CD4-positive, alpha-beta T cell treated with Interleukin-4 for 4 hours (primary cell): ENCODE measurements at places on chromosomes 1 and 21.

- no peak for DNase-seq
These were observed at the start of gene CHI3L1 for GRCh38 chr1:203186446-203187303. Gene CHI3L1, minus strand, starts transcription at chr1:203186704. Its CDS starts 81 bp downstream, at chr1:203186623.

GRCh38 chr1:10528066-10529014 lies 53.6 kb downstream of the PEX14 start:
- no peak for DNase-seq

GRCh38 chr21:38478782-38479181 lies 19.5 kb downstream of the ERG start:
- no peak for DNase-seq

DNA sequence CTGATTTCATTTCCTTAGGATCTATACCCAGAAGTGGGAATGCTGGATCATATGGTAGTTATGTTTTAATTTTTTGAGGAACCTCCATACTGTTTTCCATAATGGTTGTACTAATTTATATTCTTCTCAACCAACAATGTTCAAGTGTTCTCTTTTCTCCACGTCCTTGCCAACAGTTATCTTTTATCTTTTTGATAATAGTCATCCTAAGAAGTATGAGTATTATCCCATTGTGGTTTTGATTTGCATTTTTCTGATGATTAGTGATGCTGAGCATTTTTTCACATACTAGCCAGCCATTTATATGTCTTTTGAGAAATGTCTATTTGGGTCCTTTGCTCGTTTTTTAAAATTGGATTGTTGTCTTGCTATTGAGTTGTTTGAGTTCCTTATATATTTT lies 38.5 kb downstream of the ABCD3 start:
- DNase-seq: no peak

DNA sequence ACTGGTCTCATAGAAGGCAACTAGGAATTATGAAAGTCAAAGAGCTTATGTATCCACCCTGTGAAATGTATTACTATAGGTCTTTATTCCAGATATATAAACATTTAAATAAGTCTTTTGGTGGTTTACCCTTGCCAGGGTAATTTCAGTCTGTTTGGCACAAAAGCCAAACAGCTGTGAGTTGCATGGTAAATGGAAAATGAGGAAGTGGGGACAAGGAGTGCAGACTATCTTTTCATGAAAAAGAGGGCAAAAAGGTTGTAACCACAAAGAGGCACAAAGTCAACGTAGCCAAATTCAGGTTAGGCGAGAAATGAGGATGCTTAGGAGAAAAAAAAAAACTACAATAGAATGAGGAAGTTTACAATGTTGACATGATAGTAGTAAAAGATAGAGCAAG lies 492.3 kb upstream of the PRMT6 start:
- DNase-seq: no peak

DNA sequence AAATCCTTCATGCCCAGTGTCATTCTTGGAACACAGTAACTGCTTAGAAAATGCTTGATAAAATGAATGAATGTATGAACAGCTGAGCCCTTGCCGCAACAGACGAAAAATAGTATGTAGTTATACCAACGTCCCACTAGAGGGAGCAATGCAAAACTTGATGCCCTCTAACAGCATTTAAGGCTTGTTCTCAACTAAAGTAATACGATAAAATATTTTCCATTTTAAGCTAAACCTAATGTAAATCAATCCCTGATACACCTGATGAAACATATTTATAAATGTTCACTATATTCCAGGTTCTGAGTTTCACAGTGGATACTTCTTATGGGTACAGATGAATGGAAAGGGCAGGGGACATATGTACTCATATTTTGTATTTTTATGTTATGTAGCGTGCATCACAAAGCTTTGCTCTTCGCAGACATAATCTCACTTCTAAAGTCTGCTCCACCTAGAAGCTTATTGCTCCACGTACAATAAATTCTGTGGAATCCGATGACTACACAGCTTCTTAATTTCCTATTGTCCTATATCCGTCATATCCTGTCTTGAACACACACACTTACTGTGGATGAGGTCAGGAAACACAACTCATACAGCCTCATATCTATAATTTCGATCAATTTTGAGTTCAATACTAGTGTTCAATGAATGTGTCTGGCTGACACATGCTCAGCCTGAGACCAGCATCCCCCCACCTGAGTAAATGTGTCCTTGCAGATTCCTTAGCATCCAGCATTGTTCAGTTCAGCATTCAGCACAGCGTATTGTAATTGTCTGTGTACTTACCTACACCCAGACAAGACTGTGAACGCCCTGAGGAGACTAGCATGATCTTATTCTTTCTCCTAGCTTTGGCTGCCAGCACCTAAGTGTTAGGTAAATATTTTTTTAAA lies 4.4 kb upstream of the UTP25 start:
- peak; percentile 65 for DNase-seq

DNA sequence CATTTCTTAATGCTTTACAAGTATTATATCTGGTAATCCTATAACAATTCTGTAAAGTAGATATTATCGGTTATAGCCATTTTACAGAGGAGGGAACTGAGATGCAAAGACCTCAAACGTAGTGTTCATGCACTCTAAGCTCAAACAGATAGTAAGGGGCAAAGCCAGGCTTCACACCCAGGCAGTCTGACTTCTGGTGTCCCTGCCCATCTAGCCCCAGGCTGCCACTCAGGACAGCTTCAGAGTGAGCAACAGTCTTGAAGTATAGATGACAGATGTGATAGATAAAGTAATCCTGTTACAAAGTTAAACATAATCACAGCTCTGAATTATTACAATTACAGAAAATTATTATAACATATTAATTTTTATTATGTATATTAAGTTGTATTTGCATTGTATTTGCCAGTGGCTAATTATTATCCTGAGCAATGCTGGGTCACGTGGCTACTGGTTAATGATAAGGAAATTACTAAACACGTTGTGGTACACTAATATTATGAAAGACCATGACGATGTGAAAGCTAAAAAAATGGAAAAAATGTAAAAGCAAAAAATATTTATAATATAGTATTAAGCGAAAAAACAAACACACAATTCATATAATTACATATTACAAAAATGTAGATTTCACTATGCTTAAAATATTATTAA lies 6.1 kb upstream of the TRAF3IP3 start:
- DNase-seq: no peak

GRCh38 chr1:116561563-116561962 lies 9.3 kb downstream of the CD58 start:
- no peak for DNase-seq

DNA sequence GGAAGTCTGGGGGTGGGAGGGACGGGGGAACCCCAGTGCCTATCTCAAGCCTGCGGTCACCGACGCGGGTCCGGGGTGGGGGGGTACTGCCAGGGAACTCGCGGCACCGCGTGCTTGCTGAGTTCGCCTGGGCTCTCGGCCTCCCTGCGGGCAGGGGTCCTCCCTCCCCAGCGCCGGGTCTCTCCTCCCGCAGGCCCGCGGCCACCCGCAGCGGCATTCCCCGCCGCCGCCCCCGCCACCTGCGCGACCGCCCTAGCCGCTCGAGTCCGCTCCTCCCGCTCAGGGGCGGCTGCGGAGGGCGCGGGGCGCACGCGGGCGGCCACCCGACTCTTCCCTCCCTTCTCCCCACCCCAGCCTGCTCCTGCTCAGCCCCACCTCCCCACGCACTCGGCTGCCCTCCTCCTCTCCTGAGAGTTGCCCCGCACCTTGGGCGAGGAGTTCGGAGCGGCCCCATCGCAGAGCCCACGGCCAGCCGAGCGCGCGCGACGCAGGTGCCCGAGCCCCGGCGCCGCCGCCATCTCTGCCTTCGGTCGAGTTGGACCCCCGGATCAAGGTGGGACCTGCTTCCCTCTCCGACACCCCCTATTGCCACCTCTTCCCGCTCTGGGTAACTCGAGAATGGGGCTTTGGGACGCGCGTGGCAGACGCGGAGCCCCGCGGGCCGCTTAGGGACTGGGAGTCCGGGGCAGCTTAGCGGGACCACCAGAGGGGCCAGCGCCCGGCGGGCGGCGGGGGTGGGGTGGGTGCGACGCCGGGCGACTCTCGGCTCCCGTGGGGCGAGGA lies 105.0 kb downstream of the LEPR start:
- DNase-seq: no peak

GRCh38 chr1:150168960-150169601 lies 19.4 kb downstream of the PLEKHO1 start:
- peak; percentile 52 for DNase-seq

GRCh38 chr1:119140177-119141019 lies at the start of gene WARS2:
Gene WARS2, minus strand, starts transcription at chr1:119140653. Its CDS starts 9 bp downstream, at chr1:119140644.
- DNase-seq: peak; percentile 96

GRCh38 chr1:234730770-234731568 lies 121.0 kb upstream of the IRF2BP2 start:
- peak; percentile 88 for DNase-seq

- DNase-seq: no peak
These were observed 3.4 kb upstream of the BCL2L15 start for GRCh38 chr1:113890816-113891215.

GRCh38 chr21:41482980-41483379 lies 25.0 kb downstream of the TMPRSS2 start:
- no peak for DNase-seq

GRCh38 chr1:56517404-56518130 lies 61.8 kb downstream of the PLPP3 start:
- DNase-seq: no peak

- no peak for DNase-seq
These were observed 3.2 kb downstream of the ELF3 start for GRCh38 chr1:202013603-202014002.

DNA sequence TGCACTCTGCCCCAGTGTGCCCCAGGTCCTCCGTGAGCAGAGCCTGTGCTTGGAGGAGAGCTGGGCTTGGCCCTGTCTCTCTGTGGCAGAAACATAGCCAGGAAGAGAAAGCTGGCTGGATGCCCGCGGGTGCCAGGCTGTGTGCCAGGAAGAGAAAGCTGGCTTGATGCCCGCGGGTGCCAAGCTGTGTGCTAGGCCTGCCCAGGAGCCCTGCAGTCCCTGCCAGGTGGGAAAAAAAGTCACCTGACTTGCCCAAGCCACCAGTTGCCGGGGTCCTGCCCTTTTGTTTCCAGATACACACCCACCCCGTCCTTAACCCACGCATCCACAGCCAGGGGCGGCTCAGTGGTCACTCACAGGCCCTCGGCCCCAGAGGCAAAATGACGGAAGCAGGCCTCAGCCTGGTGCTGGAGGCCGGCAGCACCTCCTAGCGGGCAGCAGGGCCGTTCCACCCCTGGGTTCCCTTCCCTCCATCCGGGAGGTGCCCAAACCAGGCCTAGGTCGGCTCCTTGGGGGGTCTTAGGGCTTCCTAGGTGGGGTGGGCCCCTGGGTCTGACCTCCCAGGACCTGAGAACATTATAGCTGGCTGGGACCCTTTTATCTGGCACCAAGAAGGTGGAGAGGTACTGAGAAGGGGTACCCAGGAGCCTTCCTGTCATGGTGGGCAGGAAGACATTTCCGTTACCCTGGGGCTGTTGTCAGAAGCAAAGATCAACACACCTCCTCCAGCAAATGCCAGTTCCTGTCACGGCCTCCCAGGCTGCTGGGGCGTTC lies 9.1 kb downstream of the ITGB2 start:
- peak; percentile 59 for DNase-seq

DNA sequence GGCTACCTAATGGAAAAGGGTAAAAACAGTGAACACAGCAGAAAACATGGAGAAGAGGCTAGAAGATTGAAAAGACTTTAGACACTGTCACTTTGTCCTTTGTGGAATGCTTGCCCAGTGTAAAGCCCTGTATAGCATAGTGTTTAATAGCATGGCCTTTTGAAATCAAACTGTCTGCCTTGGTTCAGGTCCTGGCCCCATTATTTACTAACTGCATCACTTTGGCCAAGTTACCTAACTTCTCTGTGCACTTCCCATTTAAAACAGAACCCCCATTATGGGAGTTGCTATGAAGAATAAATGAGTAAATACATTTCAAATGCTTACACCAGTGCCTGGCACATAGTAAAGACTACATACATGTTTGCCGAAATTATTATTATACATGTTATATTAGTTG lies 12.1 kb downstream of the PHC2 start:
- no peak for DNase-seq

DNA sequence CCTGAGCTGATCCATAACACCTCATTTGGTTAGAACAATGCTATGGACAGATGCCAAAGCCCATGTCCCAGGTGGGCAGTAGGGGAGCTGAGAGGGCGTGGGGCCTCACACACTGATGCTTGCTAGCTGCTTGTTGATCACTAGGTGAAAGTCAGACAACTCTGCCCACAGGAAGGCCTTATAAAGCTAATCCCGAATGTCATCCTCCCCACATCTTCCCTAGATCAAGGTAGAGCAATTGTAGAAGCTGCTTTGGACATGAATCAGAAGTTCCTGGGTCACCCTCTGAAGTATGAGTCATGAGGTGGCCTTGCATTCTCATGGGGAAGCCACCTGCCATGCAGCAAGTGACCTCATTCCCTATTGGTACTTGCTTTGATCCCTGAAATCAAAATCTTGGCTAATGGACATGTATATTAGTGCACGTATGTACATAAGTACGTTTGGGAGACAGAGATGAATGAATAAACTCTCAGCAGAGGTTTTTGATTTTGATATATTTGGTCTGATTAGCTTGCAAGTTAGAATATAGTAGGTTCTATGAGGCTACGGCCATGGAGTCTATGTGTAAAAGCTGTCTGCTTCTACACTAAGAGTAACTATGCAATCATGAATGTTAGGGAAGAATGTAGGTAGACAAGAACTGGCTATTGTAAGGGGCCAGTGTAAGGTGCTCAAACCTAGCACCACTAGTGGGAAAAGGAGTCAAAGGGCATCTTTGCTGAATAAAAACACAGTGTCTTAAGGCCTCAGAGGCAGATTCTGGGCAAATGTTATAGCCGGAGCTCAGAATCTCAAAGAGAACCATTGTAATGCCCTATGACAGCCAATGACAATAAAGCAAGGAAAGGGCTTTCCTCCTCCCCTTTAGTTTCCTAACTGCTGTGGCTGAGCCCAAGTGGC lies 52.6 kb downstream of the ABCA4 start:
- DNase-seq: no peak

DNA sequence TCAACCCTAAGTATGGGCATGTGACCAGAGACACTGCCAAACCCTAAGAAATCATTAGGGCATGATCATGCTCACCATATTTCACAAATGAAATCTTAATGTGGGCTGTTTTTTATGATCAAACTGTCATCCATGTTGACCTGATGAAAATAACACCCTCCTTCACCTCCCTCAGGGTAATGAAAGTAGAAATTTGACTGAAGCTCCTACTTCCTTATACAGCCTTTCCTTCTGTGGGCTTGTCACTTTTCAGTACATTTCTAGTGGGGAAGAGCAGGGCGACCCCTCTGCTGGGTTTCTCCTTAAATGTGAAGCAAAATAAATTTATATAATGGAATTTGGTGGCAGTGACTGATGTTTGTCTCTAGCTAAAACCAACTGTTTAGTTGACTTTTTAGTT lies 25.9 kb downstream of the IVNS1ABP start:
- DNase-seq: no peak

DNA sequence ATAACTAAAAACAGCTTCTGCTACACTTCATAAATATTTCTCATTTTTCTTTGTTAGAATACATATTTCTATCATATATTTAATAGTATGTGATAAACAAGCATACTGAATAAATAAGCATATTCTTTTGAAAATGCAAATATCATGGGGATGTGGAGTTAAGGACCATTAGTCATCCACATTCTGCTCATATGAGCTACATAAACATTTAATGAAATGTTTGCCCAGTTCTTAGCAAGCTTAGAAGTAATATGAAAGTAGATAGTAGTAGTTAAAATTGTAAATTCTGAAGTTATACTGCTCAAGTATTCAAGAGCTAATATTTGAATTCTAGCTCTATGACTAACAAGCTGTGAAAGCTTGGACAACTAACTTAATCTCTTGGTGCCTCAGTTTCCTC lies 10.1 kb upstream of the GORAB start:
- no peak for DNase-seq

- DNase-seq: no peak
These were observed 3.7 kb downstream of the TCHH start for GRCh38 chr1:152111515-152111968.

GRCh38 chr1:198638441-198638840 lies 399 bp upstream of the PTPRC start:
- no peak for DNase-seq
